ENCODE measurements at places on chromosomes 2 and 18.

- no peak for DNase-seq
Observed at GRCh38 chr2:238129166-238130010, 9.1 kb upstream of the KLHL30 start.

GRCh38 chr2:120576509-120577474 lies 158.9 kb upstream of the GLI2 start:
- no peak for DNase-seq

- no peak for DNase-seq
Observed at GRCh38 chr2:28181801-28182200, 210.9 kb upstream of the FOSL2 start.

DNA sequence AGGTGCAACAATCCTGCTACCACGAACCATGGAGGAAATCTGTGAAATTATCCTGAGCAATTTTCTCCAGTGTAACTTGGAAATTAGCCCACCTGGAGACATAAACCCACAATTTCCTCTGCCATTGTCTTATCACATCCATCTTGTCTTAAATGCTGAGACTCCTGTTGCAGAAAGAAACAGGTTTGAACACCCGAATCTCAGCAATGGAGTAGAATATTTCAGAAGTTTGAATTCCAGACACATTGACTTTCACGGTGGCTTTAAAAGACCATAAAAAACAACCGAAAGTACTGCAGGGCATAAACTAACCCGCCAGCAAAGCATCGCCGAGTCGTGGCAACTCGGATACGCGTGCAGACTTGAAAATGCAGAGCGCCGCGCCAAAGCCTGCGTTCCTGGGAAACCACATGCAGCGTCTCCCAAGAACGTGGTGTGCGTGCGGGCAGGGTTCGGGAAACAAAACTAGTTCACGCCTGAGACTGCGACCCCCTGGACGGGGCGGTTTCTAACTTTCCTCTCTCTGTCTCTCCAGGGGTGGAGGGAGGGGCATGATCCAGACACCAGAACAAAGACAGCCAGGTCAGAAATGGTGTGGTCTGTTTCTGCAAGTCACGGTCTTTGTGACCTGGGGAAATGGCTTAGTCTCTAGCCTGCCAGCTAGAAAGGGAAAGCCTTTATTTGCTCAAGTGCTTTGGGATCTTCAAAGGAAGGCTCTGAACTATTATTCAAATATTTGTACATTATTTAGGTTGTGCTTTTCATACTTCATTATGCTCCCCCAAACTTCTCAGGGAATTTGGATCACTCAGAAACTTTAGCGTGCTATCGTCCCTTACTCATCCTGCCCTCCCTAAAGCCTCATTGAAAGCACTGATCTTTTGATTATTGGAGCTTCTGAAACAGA lies 26.9 kb upstream of the KCTD1 start:
- DNase-seq, result no peak

DNA sequence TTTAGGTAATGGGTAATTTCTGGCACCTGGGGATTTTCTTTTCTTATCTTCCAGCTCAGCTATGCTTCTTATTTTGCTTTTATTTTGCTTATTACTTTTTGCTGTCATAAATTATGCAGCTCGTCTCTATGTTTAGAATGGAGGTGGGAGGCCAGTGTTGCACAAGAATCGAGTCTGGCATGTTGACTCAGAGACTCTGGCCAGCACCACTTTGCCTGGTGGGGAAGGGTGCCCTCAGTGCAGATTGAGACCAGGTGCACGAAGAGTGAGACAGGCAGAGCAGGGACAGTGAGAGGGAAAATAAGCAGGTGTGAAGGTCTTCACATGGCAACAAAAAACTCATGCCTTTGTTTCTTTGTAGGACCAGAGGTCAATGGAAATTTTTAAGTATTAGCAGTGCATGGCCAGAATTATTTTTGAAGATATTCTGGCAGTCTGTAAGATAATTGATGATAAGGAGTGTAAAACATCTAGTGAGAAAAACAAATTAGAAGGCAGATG lies 59.2 kb upstream of the SLC5A7 start:
- no peak for DNase-seq

GRCh38 chr2:36839976-36840617 lies 126.2 kb downstream of the STRN start:
- DNase-seq, result no peak

DNA sequence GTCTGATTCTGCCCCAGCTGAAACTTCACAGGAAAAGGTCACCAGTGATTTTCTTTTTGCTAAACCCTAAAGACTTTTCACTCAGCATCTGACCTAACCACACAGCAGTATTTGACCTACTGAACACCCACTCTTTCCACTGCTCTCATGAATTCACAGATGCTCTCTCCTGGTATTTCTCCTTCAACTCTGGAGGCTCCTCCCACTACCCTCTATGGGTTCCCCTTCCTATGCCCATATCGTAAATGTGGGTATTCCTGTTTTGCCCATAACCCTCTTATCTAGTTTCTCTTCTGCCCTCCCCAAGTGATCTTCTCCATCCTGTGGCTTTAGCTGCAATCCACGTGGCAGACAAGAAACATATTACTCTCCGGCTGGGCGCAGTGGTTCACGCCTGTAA lies 7.6 kb downstream of the PLEKHM3 start:
- peak; percentile 97 for DNase-seq

- no peak for DNase-seq
Observed at GRCh38 chr2:178628605-178629004, 148.3 kb downstream of the PLEKHA3 start.

DNA sequence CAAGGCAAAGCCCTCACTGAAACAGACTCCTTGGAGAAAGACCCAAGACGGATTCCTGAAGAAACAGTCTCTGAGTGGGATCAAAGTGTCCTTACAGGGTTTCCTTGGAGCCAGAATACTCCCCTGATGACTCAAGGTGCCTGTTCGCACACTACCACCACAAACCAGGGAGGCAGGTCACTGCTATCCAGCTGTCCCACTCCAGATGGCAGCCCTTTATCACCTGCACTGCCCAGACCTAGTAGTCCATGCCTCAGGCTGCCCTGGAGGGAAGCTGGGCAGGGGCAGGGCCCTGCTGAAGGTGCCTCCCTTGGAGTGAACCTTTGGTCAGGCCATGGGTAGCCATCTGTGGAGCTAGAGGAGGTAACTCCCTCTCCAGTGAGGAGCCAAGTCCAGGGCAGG lies 34.1 kb downstream of the TRABD2A start:
- DNase-seq, result no peak

- DNase-seq, result no peak
Observed at GRCh38 chr2:133936601-133937000, 317.3 kb upstream of the MGAT5 start.

GRCh38 chr2:148594216-148594615 lies 50.3 kb upstream of the EPC2 start:
- no peak for DNase-seq

GRCh38 chr2:191234376-191234775 lies 10.8 kb upstream of the MYO1B start:
- no peak for DNase-seq

DNA sequence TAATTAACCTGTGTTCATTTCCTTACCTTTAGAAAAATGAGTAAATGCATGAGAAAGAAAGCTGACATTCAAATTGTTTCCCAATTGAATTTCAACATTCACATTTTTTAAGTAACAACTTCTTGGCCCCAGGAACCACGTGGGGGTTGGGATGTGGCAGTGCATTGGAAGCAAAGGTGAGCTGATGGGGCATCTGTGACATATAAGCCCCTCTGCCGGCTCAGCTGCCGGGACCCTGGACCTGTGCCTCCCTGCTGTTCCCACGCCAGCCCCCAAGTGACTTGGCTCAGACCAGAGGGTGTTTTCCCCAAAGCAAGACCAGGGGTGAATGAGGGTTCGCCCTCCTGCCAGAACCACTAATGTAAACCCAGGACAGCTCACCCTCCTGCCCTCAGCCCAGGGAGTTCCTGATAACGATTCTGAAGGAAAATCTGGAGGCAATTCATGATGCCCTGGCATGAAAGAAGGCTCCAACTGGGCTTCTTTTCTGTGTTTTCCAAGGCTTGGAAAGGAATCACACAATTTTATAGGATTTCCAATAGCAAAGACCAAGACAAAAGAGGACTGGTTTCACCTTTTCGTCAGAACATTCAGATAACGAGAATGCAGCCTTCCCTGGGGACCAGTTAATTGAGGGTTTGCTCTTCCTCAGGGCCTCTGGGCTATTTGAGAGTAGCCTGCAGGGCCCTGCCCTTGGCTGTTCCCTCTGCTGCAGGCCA lies 193.2 kb upstream of the TWIST2 start:
- no peak for DNase-seq

GRCh38 chr2:241399941-241400922 lies 44.1 kb downstream of the FARP2 start:
- no peak for DNase-seq

DNA sequence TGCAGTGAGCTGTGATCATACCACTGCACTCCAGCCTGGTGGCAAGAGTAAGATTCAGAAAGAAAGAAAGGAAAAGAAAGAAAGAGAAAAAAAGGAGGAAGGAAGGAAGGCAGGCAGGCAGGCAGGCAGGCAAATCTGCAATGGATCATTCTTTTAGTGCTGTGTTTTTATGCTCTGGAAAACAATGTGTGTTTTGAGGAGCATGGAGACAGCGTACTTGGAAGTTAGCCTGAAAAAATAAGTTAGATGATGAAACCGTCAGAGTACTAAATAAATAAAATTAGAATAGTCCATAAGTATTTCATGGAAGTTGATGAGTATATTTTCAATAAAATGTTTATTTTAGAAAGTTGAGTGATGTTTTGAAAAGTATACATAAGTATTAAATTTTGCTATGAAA lies 366.4 kb upstream of the CDH20 start:
- DNase-seq, result no peak

- no peak for DNase-seq
Observed at GRCh38 chr2:938181-939005, 12.3 kb upstream of the SNTG2 start.

GRCh38 chr2:207115715-207116364 lies 49.9 kb downstream of the KLF7 start:
- no peak for DNase-seq

GRCh38 chr2:33730804-33731203 lies 131.7 kb upstream of the FAM98A start:
- no peak for DNase-seq

DNA sequence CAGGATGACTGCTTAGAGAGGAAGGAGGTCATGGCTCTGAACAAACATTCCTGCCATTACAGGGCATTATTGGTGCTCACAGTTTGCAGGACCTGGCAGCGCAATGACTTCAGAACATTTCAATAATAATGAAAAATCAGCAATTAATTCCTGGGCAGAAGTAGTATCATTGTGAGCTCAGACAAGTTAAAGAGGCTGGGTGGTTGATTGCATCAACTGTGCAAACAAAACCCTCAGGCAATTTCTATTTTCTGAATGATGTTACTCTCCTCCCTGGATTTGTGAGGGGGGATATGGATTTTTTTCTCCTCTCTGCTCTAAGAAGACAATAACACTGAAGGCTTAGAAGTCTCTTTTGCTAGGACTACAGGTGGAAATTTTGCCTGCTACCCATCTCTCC lies 168.1 kb upstream of the TACR1 start:
- no peak for DNase-seq

DNA sequence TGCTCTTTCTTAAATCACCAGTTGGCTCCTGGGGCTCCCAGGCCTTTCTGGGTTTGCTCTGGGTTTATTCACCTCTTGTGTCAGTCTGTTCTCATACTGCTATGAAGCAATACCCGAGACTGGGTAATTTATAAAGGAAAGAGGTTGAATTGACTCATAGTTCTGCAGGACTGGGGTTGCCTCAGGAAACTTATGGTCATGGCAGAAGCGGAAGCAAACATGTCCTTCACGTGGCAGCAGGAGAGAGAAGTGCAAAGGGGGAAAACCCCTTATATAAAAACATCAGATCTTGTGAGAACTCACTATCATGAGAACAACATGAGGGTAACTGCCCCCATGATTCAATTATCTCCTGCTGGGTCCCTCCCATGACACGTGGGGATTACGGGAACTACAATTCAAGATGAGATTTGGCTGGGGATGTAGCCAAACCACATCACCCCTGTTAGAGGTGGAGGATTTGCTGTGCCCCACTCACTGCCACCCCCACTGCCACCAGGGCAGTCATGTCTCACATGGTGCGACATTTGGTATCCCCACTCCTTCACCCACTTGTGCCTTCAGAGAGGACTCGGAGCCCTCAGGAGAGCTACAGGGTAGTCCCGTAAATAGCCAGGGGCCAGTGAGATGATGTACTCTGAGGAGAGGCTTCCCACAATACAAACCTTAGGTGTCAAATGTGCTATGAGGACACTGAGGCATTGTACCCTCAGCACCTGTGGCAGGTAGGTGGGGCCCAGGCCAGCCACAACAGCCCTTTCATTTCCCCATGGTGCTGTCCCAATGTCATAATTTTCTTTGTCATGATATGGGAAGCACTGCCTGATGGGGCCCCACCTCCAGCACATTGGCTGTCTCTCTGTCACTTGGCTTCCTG lies 35.7 kb downstream of the CDC42EP3 start:
- DNase-seq, result peak; percentile 99

DNA sequence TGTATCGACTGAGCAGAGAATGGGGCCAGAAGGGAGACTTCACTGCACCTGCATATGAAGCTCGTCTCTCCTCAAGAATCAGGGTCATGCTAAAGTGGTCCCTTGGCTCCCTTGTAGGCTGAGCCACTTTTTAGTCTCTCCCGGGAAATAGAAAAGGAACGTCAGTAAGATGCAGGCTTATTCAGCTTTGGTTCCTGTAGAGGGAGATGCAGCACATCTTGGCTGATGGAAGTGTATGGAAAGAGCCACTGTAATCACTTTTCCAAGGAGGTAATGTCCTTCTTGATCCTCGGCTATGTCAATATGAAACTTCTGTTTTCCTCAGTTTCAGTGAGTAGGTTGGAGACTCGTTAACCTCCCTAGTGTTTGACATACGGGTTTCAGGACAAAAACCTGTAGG lies 235.2 kb downstream of the GCA start:
- no peak for DNase-seq

DNA sequence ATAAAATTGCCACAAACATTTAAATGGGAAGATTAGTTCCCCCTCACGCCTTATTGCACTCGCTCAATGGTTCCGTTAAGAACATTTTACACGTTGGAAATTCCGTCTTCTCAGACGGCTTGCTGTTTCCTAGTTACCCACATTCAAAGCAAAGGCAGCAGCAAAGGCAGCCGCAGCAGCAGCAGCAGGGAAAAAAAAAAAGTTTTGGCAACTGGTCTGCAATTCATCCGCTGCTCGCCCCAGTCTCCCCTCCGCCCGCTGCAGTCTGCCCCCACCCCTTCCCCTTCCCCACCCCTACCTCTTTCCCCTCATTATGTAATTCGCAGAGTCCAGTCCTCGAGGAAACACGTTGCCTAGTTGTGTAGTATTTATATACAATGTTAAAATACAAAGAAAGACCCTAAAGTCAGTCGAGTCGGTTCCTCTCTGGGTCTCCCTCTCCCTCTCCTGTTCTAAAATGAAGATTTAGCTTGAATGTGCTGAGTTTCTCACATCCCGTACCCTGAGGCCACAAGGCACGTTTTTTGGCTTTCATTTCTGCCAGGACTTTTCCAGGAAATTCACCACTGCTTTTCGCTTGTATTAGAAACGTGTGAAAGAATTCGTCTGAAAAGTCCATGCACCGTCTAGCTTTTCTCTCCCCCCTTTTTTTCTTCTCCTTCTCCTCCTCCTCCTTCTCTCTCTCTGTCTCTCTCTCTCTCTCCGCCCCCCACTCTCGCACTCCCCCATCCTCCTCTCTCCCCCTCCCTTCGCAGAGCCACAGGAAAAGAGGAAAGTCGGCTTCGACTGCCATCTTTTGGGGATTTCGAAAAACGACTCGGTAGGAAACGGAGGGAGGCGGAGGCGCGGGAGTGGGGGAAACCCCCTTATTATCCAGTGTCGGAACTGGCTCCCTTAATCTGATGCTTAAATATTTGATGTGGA lies 140.0 kb downstream of the MEIS1 start:
- peak; percentile 58 for DNase-seq

GRCh38 chr18:37452015-37452414 lies 113.6 kb downstream of the CELF4 start:
- DNase-seq, result no peak

GRCh38 chr2:226984750-226985582 lies 149.1 kb downstream of the RHBDD1 start:
- peak; percentile 20 for DNase-seq

Data from inflammatory macrophage treated with lipopolysaccharide for 4 hours (primary cell).